Stimulated activated CD8-positive, alpha-beta memory T cell treated with anti-CD3 and anti-CD28 coated beads, Interleukin-4, amount 100 ng/mL, for 24 hours (primary cell): ENCODE measurements at places on chromosomes 11 and 22.

DNA sequence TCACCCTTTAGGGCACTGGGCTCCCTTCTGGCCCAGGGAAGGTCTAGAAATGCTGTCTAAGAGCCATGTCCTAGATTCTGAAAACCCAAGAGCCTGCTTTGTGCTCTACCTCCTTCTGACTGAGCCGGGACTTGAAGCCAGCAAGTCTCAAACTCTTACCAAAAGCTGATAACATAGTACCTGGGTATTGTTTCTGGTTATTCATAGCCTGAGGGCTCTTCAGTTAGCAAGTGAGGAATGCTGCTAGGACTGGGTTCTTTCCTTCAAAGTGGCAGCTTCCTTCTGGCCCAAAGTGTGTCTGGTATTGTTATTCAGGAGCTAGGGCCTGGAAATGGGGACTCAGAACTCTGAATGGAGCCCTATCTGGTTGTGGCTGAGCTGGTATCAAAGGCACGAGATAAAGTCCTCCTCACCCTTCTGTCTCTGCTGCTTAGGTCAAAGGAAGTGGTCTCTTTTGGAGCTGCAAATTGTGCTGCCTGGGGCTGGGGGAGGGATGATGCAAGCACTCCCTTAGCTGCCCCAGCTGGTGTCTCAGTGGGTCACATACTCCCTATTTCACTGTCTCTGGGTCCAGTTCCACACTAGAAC, 696.0 kb upstream of the CCDC179 start:
- no peak for DNase-seq

GRCh38 chr11:2135648-2136201, 3.5 kb downstream of the IGF2 start:
- no peak for DNase-seq

DNA sequence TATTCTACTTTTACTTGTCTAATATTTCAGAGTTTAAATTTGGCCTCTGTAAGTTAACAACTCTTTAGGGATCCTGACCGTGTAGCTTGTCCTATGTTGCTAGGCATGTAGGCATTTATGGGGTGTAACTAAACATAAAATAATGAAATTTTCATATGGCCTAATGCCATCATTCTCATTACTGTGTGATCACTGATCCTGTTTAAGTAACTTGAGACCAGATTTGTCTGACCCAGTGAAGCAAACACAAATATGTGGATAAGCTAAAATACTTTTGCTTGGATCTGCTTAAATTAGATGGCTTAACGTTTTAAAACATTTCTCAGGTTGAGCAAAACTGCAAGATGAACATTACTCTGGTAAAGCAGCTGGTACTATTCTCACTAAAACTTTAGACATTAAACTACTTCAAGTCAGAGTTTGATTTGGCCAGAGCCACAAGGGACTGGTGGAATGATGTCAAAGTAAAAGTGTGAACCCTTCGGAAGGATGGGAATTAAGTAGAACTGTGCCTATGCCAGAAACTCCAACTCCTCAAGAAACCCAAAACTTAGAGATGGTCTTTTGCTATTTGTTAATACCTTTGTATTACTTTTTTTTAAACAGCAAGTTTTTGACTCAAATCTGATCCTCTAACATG, 12.5 kb downstream of the QSER1 start:
- DNase-seq = no peak

DNA sequence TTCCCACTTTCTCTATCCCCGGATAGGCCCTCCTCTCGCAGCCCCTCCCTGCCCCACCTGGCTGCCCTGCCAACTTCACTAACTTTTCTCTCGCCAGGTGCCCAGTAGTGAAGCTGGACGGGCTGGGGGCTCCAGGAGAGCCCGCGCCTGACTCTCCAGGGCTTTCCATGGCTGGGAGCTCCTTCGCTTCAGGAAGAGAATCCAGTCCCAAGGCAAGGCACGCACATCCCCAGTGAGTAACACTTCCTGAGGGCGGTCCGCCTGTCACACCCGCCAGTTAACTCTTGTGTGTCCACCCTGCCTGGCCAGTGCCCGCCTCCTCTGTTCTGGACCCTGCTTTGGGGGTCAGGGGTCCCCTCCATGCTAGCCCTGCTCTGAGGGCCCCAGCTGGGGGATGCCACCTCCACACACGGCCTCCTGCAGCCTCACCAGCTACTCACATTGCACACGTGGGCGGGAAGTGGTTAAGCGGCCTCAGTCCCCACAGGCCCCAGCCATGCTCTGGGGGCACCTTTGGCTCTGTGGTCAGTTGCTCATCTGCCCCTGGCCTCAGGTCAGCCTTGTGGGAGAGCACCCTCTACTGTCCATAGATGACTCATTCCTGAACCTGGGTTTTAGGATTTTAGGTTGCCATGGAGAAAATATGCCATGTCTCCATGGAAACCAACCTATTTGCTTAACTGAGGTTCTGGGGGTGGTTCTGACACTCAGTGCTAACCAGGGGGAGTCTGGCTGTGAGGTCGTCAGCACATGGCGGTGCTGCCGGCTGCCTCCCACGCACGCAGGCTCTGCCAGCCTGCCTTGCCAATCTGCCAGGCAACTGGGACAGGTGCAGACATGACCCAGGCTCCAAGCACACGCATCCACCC, at the start of gene RIN1:
Gene RIN1 (minus strand): TSS at position 201 of the 869 bp plus-strand sequence. CDS start 32 bp downstream, at position 169.
- DNase-seq = peak; percentile 55

- no peak for DNase-seq
Observed at GRCh38 chr11:75677909-75678308, 9.1 kb upstream of the MAP6 start.

- no peak for DNase-seq
Observed at GRCh38 chr11:119092880-119093842, 8.5 kb downstream of the HMBS start.

- no peak for DNase-seq
Observed at GRCh38 chr11:119144825-119145486, 3.9 kb upstream of the ABCG4 start.

DNA sequence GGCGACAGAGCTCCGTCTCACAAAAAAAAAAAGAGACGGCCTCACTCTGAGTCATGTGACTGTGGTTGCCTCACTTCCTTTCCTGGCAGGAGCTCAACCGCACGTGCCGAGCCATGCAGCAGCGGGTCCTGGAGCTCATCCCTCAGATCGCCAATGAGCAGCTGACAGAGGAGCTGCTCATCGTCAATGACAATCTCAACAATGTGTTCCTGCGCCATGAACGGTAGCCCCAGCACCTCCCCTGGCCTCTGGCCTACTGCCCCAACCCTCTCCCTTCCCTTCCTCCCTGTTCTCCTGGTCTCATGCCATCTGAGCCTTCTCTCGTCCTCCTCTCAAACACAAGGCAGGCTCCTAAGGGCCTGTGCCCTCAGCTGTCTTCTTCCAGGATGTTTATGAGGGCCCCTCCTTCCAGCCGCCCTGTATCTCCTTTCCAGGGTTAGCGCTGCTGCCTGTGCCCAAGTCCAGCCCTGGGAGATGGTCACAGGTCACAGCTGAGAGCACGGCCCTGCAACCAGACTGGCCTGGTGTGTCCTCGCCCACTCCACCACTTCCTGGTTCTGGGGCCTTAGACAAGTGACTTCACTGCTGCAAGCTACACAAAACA, 30.7 kb downstream of the TOM1 start:
- peak; percentile 27 for DNase-seq

DNA sequence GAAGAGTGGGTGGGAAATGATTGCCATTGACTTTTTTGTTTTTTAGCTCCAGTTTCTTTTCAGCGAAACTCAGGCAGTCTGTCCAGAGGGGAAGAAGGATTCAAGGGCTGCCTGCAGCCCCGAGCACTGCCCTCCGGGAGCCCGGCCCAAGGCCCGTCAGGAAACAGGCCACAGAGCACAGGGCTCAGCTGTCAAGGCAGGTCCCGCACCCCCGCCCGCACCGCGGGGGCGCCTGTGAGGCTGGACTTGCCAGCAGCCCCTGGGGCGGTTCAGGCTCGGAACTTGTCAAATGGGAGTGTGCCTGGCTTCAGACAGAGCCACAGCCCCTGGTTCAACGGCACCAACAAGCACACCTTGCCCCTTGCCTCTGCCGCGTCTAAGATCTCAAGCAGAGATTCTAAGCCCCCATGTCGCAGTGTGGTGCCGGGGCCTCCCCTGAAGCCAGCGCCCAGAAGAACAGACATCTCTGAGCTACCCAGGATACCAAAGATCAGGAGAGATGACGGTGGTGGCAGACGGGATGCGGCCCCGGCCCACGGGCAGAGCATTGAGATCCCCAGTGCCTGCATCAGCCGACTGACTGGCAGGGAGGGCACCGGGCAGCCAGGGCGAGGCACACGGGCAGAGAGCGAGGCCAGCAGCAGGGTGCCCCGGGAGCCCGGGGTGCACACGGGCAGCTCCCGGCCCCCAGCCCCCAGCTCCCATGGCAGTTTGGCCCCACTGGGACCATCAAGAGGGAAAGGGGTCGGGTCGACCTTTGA, 8.6 kb downstream of the IRF7 start:
- no peak for DNase-seq

- DNase-seq = no peak
Observed at GRCh38 chr22:38494498-38494897, 11.6 kb downstream of the DDX17 start.

DNA sequence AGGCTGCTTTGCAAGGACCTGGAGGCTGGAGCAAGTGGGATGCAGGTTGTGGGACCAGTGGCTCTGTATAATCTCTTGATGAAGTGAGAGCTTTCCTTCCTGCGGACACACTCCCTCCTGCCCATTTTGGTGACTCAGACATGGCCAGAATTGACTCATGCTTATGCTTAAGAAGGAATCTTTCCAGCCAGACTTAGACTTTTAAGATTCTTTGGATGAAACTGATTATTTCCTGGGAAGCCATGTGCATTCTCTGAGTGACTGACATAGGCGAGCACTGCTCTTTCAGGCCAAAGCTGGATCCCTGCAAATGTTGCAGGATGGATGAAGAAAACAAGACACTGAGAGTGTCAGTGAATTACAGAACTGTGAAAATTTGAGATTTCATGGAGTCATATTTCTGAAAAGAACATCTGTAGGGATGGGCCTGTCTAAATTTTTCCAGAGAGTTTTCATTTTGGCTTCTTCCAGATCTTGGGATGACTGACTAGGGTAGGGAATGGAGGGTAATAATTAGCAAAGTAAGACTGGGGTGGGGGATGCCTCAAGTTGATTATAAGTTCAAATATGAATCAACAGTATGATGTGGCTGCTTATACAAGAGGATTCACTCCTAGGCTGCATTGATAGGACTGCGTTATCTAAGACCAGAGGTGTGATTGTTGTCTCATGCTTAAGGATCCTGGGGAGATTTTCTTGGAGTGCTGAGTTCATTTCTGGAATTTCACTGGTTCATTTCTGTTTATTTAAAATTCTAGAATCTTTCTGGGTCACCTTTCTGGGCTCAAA, 195.8 kb downstream of the HIPK3 start:
- no peak for DNase-seq

DNA sequence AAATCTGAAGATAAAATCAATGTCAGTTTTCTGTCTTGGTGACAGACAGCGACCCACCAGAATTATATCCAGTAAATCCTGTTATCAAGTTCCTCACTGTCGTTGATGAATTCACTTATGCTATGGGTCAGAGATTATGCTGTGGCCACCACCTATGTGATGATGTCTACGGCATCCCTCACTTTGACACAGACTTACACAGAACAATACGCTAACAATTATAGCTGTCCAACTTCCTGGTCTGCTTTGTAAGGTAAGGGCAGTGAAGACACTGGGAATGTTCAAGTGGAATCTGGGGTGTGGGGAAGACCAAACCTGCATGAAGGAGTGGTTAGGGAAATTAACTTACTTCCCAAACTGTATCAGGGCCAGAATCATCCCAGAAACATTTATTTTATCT, 19.3 kb upstream of the PAX6 start:
- DNase-seq = no peak

- no peak for DNase-seq
Observed at GRCh38 chr11:2138431-2139122, 612 bp downstream of the IGF2 start.

DNA sequence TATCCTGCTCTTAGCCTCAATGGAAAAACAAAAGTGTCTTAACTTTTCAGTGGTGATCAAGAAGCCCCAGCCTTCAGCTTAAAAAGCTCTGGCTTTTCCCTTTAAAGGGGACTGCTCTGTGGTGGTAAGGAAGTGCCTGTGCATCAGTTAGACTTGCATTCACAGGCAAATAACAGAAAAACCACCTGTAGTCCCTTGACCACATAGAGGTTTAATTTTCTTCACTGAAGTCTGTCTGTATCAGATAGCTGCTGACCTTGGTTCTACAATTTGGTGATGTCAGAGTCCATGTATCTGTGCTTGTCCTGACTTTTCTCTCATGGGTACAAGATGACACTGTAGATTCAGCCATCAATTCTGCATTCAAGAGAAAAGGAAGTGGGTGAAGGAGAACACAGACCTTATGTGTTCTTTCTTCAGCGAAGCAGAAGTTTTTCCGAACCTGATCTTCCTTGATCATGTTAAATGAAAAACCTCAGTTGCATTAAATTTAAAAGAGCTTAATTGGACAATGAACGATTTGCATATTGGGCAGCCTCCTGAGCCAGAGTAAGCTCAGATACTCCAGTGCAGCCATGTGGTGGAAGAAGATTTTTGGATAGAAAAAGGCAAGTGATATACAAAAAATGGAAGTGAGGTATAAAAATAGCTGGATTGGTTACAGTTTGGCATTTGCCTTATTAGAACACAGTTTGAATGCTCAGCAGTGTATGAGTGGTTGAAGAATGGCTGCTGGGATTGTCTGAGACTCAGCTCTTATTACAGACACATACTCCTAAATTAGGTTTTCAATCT, 43.2 kb upstream of the RDX start:
- no peak for DNase-seq

DNA sequence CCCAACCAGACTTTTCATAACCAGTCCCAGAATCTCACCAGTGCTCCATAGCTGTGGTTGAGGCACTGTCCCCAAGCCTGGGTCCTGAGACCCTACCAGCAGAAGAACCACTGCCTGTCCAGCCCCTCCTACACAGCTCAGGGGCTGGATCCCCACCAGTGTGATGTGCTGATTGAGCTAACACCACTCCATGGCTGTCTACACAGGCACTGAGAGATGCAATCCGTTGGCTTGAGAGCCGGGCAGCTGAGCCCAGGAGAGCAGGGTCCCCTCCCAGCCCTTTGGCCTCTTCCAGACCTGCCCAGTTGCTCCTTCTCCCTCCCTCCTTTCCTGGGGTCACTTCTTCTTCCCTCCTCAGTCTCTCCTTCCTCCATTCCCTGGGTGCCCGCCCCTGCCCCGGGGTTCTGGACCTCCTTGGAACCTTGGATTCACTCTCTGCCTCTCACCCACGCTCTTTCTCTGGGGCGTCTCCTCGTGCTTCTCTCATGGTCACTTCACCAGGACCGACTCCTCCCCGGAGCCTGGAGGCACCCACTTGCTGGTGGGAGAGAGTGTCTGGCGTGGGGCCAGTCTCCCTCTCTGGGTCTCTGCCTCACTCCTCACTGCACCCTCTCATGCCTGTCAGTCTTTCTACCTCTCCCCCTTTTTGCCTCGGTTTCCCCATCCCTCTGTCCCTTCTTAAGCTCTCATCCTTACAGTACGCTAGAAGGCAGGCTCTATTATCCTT, 706 bp upstream of the SCYL1 start:
- no peak for DNase-seq
